Pons (tissue), 1 donor: ENCODE measurements at places on chromosomes 2 and 18.

- no peak for DNase-seq
Observed at GRCh38 chr2:130372833-130373807, 17.3 kb downstream of the PTPN18 start.

GRCh38 chr2:188524519-188525113 is 232.9 kb downstream of the GULP1 start:
- peak; percentile 49 for DNase-seq

GRCh38 chr2:208057108-208057507 is 31.8 kb upstream of the PLEKHM3 start:
- DNase-seq, result no peak

DNA sequence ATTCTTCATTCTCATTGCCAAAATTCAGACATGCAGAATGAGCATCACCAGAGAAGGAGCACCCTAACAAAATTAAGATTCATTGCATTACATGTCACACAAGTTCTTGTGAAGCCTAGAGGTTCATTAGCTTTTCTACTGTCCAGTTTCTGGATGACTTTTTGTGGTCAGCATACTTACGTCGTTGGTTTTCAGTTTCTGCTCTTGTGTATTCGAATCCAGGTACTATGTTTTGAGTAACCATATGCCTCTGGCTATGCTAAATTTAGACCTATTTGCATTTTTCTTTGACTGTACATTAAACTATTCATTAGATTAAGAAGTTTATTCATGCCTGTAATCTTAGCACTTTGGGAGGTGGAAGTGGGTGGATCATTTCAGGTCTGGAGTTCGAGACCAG is 251.3 kb downstream of the PARD3B start:
- no peak for DNase-seq

DNA sequence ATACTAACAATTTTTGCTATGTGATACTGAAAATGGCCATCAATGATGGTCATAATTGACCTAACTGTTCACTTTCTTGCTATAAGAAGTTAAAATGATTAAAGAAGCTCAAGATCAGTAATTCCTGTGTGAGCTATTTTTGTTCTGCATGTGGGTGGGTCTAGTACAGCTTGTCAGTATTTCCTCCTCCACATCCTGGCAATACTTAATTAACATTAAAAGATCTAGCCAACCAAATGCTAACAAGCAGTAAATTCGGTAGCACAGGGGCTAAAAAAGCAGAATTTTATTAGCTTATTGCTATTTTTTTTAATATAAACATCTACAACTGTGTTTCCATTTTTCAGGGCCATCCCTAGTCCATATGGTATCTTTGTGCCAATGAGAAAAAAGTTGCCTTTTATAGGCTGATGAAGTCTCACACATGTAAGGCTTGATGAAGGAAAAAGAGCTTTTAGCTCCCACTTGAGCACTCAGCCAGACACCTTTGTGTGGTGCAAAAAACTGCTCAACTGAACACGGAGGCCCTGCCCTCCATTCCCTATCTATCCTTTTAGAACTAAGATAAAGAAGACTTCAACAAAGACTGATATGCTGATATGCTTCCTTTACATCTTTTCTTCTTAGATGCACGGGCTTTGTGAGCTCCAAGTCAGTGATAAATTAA is 4.9 kb upstream of the PNO1 start:
- DNase-seq, result no peak

DNA sequence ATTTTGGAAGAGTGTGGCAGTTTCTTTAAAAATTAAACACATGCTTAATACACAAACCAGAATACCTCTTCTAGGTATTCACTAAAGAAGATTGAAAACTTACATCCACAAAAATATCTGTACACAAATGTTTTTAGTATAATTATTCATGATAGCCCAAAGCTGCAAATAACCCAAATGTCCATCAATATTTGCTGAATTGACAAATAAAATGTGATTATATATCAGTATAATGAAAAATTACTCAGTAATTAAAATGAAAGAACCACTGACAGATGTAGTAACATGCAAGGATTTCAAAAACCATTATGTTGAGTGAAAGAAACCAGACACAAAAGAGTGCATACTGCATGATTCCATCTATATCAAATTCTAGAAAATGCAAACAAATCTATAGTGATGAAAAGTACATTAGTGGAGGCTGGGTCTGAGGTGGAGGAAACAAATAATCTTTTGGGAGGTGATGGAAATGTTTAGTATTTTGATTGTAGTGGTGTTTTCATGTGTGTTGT is 94.8 kb downstream of the QPCT start:
- DNase-seq, result no peak

DNA sequence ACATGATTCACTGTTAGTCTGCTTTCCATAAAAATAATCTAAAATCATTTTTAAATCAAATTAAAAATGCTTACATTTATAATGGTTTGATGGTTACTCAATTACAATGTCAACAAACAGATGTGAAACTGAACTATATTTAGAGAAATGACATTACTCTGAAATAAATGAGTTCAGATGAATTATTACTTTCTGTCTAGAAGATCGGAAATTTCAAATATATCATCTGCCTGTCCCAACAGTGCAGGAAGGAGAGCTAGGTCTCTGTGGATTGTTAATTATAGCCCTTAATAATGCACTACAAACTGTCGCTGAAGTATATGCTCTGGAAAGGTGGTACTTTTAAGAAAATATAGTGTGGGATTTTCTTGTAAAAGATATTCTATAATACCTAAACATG is 109.8 kb downstream of the DSEL start:
- no peak for DNase-seq

GRCh38 chr2:109457794-109458193 is 156.0 kb downstream of the SEPTIN10 start:
- no peak for DNase-seq

- DNase-seq, result no peak
Observed at GRCh38 chr2:194483041-194483440, 1174.0 kb upstream of the SLC39A10 start.

- DNase-seq, result no peak
Observed at GRCh38 chr2:10777111-10777841, 35.3 kb downstream of the PDIA6 start.

DNA sequence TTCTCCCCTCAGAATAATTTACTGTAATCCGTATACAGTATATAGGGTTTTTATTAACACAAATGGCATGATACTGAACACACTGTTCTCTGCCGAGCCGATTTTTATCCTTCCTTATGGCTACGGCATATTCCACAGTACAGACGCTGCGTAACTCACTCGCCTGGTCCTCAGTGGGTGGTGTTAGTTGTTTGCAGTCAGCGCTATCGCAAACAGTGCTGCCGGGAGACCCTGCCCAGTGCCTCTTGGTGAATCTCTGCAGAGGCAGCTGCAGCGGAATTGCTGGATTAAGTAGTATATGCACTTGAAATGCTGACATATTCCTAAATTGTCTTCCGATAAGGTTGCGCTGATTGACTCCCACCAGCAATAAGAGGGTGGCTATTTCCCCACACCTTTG is 73.9 kb downstream of the MARCO start:
- no peak for DNase-seq

DNA sequence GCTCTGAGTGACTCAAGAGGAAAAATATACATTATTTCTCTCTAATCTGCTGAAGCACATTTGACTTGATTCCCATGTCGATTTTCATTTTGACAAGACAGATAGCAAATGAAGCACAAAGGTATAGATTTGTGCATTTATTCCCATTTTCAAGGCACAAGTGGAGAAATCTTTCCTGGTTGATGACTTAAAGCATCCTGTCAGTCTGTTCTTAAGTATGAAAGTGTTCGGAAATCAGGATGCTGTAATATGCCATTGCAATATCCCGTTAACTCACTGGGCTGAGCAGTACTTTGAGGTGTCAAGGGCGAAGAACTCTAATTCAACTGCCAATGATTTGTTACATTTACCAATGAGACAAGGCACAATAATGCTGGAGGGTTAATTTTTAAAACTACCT is 185.2 kb upstream of the LRP1B start:
- DNase-seq, result no peak

- peak; percentile 17 for DNase-seq
Observed at GRCh38 chr2:159903443-159904126, 105.6 kb upstream of the CD302 start.

DNA sequence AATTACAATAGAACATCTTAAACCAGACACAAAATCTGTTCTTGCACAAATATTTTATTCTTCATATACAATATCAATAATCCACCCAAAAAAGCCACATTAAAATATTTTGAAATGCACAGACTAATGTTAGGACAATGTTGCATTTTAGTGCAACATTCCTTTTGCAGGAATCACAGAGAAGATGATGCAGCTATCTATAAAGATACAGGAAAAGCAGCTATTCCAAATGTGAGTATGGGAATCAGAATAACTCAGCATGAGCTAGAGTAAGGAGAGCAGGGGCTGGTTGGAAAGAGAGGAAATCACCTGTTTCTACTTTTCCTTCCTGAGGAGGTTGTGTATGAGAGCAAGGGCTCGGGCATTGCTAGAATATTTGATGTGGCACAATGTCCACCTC is 4.8 kb downstream of the C2orf66 start:
- DNase-seq, result no peak

GRCh38 chr2:16252251-16252650 is 311.9 kb downstream of the MYCN start:
- DNase-seq, result no peak

GRCh38 chr2:30688956-30689401 is 118.3 kb downstream of the CAPN13 start:
- DNase-seq, result no peak

- DNase-seq, result peak; percentile 59
Observed at GRCh38 chr18:76803814-76804213, 18.5 kb upstream of the ZNF236 start.

DNA sequence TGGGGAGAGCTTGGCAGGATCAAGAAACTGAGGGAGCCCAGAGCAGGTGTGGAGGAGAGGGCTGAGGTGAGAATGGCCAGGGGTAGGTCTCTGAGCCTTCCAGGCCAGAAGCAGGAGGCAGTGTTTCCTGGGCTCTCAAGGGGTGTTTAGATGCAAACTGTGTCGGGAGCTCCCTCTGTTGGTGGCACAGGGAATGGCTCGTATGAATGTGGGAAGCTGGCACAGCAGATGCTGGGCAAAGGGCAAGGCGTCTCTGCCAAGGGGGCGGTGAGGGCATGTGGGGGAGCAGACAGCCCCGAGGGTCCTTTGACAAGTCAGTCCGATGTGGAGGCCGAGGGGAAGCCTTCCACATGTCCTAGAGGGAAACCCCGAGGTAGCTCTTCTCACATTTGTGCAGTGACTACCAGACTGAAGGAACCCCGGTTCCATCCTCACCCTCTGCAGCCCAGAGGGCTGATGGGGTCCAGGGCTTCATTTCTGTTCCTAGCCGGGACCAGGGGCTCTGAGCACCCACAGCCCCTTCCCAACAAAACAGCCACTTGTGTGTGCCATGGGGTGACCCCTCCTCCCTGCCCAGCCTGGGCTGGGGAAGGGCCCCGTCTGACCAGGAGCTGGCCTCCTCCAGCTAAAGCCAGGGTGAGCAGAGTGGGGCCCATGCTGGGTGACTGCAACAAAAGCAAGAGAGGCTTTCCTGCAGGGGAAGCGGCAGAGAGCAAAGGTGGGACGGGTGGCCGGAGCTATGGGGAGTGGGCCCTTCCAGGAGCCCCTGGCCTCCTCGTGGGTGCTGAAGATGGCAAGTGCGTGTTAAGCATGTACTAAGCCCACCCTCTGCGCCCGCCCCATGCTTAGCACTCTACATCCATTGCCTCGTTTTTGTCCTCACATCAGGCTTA is 103.4 kb downstream of the SEPTIN10 start:
- DNase-seq, result peak; percentile 66

DNA sequence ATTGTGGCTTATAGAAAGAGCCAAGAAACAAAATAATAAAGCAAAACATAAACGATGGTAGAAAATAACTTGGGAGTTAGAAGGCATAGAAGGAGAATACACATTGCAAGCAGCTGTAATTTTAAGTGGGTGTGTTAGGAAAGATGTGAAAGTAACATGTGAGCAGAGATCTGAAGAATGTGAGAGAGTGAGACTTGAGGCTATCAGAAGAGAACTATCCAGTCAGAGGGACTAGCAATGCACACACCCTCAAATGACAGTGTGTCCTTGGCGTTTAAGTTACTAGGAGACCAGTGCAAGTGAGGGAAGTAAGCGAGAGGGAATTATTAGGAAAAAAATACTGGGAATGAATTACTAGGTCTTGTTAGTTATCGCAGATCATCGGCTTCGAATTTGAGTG is 304.9 kb downstream of the DSEL start:
- DNase-seq, result no peak

DNA sequence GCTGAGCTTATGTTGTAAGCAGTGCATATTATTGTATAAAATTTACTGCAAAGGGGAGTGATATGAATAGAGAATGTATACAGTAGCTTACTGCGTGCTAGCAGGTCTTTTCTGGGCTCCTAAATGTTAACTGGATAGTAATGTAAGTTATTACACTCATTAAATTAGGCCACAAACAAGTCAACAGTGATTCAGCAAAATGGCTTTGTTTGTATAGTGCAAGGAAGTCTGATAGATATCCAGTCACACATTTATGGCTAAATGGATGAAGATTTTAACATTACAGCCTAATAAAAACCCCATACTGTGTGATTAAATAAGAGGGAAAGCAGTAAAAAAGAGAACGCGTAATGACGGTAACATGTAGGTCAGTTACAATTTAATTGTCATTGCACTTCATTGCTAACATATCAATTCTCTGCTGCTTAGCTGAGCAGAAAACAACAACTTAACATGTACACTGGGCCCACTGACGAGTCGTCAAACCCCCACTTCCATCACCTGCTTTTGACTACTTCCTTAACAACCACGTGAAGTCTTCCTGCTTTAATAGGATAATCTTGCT is 665.0 kb upstream of the FANCL start:
- DNase-seq, result no peak

- DNase-seq, result no peak
Observed at GRCh38 chr2:188187726-188188125, 103.9 kb upstream of the GULP1 start.

GRCh38 chr2:132621131-132621875 is 48.7 kb downstream of the LYPD1 start:
- no peak for DNase-seq

GRCh38 chr2:235968616-235969324 is 199.4 kb downstream of the GBX2 start:
- no peak for DNase-seq

DNA sequence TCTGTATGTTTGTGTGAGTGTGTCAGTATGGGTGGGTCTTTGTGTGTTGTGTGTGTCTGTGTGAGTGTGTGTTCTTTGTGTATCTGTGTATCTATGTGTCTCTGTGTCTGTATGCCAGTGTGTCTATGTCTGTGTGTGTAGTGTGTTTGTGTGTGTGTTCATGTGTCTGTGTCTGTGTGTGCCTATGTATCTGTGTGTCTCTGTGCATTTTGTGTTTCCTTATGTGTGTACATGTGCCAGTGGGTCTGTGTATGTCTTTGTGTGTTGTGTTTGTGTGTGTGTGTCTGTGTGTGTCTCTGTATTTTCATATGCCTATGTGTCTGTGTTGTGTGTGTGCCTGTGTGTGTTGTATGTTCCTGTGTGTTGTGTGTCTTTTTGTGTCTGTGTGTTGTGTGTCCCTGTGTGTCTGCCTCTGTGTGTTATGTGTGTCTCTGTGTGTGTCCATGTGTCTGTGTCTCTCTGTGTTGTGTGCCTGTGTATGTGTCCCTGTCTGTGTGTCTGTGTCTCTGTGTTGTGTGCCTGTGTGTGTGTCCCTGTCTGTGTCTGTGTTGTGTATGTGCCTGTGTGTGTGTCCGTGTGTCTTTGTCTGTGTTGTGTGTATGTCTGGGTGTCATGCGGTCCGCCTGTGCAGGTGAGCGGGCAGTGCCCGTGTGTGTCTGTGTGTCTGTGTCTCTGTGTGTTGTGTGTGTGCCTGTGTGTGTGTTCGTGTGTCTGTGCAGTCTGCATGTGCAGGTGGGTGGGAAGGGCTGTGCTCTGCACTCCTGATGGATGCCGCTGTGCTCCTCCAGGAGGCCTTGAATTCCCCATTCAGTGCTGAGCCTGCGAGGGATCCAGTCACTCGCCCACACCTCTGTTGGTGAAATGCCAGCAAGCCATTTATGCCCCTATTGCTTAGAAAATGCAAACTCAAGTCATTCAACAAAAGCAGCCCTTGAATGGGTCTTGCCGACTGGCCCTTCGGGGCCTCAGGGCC is 37.4 kb downstream of the KLHL29 start:
- DNase-seq, result no peak
